ENCODE measurements at places on chromosomes 1 and 21. TPM values are rescaled to one million over a fixed set of nuclear protein-coding genes. Genes with fewer than 3 reads are reported as not detected.
A peak's percentile ranks its signal among the peaks of the same experiment; 100 is the strongest.

The SH3BGR gene
- 4.3 TPM for total RNA-seq

The ZBTB48 gene
- 19.7 TPM for total RNA-seq

The LRRC8D gene
- total RNA-seq: 46.0 TPM

The ADGRL4 gene
- 0.11 TPM for total RNA-seq

- DNase-seq: peak; percentile 50
Observed at GRCh38 chr21:38679534-38679933, 126.2 kb upstream of the ETS2 start.

DNA sequence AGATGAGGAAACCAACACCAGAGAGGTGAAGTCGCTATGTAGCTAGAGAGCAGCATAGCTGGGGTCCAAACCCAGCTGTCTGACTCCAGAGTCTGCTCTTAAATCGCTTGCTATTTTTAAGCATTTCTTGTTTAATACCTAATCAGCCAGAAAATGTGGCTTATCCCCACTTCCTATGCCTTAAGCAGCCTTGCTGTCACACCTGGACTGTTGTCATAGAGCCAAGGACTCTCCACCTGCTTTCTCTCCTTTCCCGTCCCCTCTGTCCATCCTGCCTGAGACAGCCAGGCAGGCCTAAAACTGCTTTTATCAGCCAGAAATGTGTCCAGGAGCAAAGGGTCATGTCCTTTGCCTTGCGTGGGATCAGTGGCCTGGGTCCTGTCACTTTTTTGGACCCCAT is 28.3 kb upstream of the EPHA8 start:
- no peak for DNase-seq

- no peak for DNase-seq
Observed at GRCh38 chr1:61170328-61171238, 88.2 kb downstream of the NFIA start.

DNA sequence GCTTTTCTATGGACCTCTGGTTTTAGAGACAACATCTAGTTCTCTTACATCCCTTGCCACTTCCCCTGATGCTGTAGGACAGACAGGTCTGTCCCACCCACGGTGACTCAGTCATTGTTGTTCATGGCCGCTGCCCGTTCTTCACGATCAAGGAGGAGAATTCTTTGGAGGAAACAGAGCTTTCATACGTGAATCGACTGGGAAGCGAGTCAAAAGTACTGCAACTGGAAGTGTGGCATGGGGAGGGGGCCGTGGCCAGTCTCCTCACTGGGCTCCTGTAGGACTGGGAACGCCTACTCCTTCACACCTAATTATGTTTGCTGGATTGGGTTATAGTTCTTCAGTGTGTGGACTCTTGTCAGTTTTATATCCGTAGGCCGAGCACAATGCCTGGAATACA is 4.4 kb upstream of the SLC37A1 start:
- DNase-seq: no peak

DNA sequence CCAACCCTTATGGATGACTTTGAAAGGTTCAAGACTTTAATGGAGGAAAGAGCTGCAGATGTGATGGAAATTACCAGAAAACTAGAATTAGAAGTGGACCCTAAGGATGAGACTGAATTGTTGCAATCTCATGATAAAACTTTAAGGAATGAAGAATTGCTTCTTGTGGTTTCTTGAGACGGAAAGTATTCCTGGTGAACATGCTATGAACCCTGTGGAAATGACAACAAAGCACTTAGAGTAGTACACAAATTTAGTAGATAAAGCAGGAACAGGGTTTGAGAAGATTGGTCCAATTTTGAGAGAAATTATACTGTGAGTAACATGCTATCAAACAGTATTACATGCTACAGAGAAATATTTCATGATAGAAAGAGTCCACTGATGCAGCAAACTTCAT is 215.4 kb downstream of the OMA1 start:
- no peak for DNase-seq

- DNase-seq: no peak
Observed at GRCh38 chr1:222772996-222773379, 36.0 kb downstream of the FAM177B start.

DNA sequence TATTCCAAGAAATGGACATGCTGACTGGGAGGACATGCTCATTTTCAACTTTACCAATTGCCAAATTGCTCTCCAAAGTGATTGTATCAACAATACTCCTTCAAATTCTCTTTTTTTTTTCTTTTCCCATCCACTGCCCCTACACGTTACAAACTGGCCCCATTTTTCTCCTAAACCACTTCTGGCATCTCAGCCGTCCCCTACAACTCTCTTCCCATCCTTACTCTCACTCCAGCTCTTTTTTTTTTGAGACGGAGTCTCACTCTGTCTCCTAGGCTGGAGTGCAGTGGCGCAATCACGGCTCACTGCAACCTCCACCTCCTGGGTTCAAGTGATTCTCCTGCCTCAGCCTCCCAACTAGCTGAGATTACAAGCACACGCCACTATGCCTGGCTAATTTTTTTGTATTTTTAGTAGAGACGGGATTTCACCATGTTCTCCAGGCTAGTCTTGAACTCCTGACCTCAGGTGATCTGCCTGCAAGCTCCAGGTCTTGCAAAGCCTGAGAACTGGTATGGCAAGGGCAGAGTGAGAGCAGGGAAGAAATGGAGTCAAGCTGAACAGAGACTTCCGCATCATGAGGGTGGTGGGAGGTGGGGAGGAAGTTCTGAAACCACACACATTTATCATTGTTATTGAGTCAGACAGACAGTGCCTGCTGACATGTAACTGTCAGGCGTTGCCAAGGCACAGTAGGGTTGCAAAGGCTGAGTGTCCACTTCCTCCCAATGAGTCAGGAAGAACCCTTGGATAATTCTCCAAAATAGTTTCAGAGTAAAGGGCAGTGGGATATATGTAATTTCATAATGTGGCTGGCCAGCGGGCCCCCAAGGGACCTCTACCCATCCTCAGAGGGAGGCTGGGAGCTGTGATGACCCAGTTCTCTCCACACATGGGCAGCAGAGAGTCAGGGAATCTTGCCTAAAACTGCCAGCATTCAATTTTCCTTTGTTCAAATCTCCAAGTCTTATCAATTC is 17.4 kb downstream of the CELA3A start:
- DNase-seq: peak; percentile 96
